H4 (cell line): ENCODE measurements at places on chromosomes 5 and 9. TPM values are rescaled to one million over a fixed set of nuclear protein-coding genes. Genes with fewer than 3 reads are reported as not detected.
A peak's percentile ranks its signal among the peaks of the same experiment; 100 is the strongest.

- DNase-seq: no peak
Measured at GRCh38 chr5:179355976-179356974, 11.0 kb upstream of the ADAMTS2 start.

DNA sequence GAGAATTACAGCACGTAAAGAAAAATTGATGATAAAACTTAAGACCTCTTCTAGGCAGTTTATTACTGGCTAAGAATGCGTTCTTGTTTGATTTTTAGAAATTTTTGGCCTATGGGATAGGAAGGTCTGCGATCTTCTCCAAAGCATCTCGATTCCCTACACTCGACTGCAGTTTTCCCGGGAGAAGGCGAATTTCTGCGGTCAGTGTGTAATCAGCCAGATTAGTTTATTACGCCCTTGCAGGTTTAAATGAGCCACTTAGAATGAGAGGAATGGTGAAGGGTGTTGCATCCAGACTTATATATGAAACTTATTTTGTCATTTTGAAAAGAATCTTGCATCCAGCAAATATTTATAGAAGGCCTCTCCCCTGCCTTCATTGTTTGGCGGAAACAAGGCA lies 1.2 kb downstream of the MTAP start:
- DNase-seq: no peak

GRCh38 chr9:89304020-89304833 lies 6.8 kb upstream of the CKS2 start:
- no peak for DNase-seq

DNA sequence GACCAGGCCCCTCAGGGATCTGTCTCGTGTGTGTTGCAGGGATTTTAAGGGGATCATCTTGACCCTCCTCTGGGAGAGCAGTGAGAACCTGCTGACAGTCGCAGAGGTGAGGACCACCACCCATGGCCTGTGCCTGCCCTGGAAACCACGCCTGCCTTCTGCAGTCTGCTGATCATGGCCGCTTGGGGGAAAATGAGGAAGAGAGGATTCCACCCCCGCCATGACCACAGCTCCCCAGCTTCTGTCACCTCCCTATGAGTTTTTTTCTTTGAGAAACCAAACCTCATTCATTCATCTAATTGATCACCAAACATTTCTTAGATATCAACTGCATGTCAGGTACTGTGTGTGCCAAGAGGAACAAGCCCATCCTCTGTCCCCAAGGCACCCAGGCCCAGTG lies 46.3 kb upstream of the TDRD7 start:
- DNase-seq: no peak

DNA sequence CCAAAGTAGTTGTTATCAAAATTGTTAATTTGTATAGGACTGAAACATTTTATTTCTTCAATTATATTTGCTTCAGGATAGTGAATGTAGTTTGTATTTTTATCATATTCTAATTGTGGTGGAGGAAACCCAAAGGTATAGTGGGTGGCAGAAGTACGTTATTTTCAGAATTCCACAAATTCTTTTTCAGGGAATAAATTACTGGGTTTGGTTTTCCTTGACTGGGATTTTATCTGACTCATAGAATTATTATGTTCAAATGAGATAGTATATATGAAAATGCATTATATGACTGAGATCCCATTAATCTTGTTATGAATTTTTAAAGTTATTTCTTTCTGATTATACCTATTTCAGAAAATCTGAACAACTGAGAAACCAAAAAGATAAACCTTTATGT lies 73.7 kb downstream of the VPS13A start:
- no peak for DNase-seq

DNA sequence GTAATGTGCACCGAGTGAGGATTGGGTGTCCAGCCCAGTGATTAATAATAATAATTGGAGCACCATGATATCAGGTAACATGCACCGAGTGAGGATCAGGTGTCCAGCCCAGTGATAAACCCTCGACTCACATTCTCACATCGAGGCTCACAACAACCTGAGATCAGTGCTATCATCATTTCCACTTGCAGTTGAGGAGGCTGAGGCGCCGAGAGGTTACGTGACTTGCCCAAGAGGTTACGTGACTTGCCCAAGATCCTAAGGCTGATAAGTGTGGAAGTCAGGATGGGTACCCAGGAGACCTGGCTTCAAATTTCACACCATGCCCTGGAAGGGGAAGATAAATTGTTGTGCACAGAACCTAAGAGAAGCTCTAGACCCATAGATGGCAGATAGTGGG lies 189.4 kb downstream of the MED10 start:
- DNase-seq: no peak

DNA sequence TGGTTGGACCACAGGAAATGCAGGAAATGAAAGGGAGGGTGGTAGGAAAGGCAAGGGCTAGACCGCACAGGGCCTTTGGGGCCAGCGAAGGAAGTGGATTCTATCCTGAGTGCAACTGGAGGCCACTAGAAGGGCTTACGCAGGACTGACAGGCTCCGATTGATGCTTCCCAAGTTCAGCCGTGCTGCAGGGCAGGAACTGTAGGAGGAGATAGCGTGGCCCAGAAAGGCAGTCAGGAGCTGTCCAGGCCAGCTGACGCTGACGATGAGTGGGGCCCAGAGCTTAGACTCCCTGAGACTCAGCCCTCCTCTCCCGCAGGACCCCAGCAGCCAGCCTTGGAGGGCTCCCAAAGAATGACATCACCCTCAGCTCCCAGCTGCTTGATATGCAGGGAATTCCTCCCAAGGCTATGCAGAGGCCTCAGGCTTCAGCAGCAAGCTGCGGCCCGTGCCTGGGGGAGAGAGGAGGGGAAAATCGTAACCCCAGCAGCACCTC lies 48.8 kb downstream of the KCNIP1 start:
- peak; percentile 77 for DNase-seq

- peak; percentile 35 for DNase-seq
Measured at GRCh38 chr9:13786131-13786530, 506.6 kb upstream of the MPDZ start.

- no peak for DNase-seq
Measured at GRCh38 chr9:35342221-35342958, 147.5 kb upstream of the RUSC2 start.

DNA sequence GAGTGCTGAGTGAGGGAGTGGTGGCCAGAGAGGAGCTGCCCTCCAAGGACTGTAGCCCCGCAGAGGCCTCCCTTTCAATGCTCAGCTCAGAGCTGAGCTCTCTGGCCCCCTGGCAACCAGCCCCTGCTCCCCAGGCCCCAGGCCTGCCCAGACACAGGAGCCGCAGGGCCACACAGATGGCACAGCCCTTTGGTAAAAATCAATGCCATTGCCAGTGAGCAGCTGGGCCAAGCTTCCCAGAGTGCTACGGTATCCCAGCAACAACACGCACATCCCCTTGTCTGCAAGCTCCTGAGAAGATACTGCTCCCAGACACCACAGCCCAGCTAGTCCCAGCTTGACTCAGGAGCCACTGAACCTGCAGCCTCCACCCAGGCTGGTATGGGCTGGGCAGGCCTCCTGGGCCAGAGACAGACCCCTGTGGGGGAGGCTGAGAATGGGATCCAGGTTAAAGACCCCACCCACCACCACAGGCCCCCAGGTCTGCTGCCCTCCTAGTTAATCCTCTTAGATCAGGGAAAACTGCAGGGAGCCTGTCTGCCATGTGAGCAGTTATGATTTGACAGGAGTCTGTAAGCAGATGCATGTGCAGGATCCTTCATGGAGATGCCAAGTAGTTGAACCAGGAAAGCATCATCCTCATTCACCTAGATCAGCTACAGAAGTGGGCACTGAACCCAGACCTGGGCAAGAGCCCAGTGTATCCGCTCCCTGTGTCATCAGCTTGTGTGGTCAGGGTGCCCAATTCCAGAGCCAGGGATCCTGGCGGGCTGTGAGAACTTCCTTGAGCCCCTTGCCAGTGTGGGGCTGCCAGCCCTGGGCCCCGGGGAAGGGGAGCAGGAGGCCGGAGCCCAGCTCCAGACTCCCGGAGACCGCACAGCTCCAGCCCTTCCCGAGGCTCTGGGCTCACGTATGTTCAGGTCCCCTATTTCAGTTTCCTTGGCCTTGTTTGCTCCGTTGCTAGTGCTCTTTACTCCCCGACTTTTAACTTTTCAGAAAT lies 26.7 kb upstream of the ADAMTS2 start:
- no peak for DNase-seq

Gene FRMPD1
- total RNA-seq: not detected in 2 replicates

Gene LCP2
- 0.68 and 2.7 TPM in 2 replicates for total RNA-seq
